ENCODE measurements at places on chromosomes 1 and 21.

DNA sequence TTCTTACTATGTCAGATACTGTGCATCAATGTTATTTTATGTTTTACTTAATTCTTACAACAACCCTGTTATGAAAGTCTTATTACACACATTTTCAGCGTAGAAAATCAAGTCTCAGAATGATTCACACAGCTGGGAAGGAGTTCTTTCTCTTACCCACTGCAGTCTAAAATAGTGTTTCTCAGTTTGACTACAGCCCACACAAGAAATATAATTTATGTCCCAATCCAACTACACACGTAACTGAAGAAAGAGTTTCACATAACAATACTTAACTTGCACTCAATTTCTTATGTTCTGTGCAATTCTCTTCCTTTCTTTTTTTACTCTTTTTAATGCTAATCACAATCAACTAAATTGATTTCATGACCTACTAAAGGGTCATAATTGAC lies 252.8 kb upstream of the ADGRL2 start:
- DNase-seq, result no peak

DNA sequence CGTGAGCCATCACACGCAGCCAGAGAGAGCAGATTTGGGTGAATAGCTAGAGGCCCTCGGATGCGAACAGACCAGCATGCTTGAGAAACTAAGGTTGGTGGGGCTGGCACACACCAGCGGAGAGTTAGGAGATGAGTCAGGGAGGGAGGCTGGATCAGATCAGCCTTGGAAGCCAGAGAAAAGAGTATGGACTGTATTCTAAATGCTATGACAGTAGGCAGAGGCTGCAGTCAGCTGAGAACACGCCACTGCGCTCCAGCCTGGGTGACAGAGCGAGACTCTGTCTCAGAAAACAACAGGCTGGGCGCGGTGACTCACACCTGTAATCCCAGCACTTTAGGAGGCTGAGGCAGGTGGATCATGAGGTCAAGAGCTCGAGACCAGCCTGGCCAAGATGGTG lies 4.0 kb upstream of the PLEKHM2 start:
- peak; percentile 64 for DNase-seq

DNA sequence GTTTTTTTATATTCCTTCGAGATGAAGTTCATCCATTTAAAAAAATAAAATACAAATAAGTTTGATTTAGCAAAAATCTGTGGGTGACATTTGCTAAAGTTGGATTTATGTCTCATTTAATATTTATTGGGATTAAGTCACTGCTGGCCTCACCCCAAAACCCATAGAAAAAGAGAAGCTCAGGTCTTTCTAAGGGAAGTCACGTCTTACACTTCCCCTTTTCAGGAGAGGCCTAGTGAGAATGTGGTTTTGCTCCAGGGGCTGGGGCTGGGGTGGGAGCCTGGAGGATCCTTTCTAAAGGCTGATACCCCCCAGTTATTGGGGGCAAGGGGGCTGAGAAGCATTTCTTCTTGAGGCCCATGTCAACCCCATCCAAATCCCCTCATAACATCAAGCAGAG lies 300.3 kb downstream of the DSCAM start:
- DNase-seq, result no peak

GRCh38 chr1:25064465-25065240 lies 134.6 kb upstream of the RUNX3 start:
- no peak for DNase-seq

DNA sequence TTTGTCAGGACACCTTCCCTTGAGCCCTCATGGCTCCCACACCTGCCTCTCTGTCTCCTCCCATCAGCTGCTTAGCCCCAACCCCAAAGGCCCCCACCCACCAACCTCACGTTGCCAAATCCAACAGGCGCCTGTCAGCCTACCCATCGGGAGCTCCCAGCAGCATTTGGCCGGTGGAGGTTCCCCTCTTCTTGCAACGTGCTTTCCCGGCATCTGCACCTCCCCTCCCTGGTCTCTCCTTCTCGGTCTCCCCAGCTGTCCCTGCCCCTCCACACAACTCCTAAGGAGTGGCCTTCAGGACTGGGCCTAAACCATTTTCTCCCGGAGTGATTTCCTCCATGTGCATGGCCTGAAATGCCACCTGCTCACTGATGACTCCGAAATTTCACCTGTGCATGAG lies 71.9 kb downstream of the KLHDC7A start:
- no peak for DNase-seq

DNA sequence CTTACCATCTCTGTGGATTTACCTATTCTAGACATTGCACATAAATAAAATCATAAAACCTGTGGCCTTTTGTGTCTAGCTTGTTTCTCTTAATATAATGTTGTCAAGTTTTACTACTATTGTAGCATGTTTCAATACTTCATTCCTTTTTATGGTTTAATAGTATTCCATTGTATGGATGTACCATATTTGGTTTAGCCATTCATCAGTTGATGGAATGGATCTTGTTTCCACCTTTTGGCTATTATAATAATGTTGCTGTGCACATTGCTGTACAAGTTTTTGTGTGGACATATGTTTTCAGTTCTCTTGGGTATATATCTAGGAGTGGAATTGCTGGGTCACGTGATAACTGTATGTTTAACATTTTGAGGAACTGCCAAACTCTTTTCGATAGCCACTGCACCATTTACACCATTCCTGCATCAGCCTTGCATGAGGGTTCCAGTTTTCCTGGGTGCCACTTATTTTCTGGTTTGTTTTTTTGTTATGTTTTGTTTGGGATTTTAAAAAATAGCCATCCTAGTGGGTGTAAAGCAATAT lies 66.9 kb downstream of the RNF220 start:
- DNase-seq, result no peak

- DNase-seq, result no peak
Observed at GRCh38 chr1:228007801-228008341, 1.1 kb downstream of the WNT3A start.

- DNase-seq, result peak; percentile 70
Observed at GRCh38 chr1:103108376-103109150, at the start of gene COL11A1. COL11A1 (minus strand) TSS chr1:103108522; CDS start chr1:103108178, 344 bp downstream.

- DNase-seq, result no peak
Observed at GRCh38 chr1:181438013-181438412, 45.3 kb upstream of the CACNA1E start.

GRCh38 chr1:169779970-169780369 lies 14.7 kb downstream of the METTL18 start:
- DNase-seq, result no peak

GRCh38 chr21:29938776-29939103 lies 1.1 kb downstream of the GRIK1 start:
- DNase-seq, result no peak

GRCh38 chr1:50969611-50970508 lies at the start of gene CDKN2C:
CDKN2C (plus strand) TSS chr1:50970245; CDS start chr1:50970369, 124 bp downstream.
- peak; percentile 93 for DNase-seq

- DNase-seq, result peak; percentile 23
Observed at GRCh38 chr1:246181241-246181640, 325.8 kb downstream of the SMYD3 start.

- DNase-seq, result no peak
Observed at GRCh38 chr1:169474302-169474995, 11.3 kb downstream of the SLC19A2 start.

- DNase-seq, result peak; percentile 64
Observed at GRCh38 chr1:168082008-168082876, 54.5 kb downstream of the GPR161 start.

DNA sequence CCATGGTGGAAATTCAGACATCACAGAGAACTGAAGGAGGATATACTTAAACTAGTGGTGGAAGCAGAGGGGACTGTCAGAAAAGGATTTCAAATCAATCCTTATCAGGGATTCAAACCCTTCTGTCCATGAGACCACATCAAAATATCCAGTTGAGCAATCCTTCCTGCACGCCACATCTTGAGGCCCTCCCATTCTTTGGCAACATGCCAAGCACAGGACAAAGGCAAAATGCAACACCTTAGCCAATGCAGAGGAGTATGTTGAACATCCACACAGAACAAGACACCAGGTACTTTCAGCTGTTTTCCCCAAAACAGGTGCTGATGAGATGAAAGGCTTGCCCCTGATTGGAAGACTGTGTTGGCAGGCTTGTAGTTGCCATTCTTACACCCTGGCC lies 81.8 kb upstream of the PLXNA2 start:
- DNase-seq, result no peak

- DNase-seq, result no peak
Observed at GRCh38 chr1:229285440-229285839, 14.5 kb downstream of the RAB4A start.

- DNase-seq, result no peak
Observed at GRCh38 chr1:44246806-44247205, 33.5 kb downstream of the DMAP1 start.

- DNase-seq, result no peak
Observed at GRCh38 chr1:203621559-203622262, 4.9 kb upstream of the ATP2B4 start.

DNA sequence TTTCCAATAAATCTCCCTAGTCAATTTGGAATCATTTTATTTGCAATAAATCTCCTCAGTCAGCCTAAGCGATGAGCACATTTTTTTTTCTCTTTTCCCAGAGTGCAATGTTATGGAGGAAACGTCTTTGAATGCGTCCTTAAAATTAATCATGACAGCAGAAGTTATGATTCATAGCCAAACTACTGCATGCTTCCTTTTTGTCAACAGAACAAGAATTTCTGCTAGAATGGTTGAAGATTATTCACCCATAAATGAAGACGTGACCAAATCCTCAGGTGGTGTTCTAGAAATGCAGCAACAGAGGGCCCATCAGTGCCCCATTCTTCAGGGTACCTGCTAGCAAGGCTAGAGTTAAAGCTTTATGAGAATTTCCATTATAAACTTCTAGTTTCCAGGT lies 407.9 kb upstream of the PKN2 start:
- peak; percentile 77 for DNase-seq

GRCh38 chr21:36908260-36908908 lies 58.1 kb downstream of the HLCS start:
- DNase-seq, result peak; percentile 42

GRCh38 chr1:14435368-14436023 lies 163.0 kb upstream of the KAZN start:
- no peak for DNase-seq

- peak; percentile 67 for DNase-seq
Observed at GRCh38 chr1:28123461-28123961, 35.1 kb upstream of the EYA3 start.

DNA sequence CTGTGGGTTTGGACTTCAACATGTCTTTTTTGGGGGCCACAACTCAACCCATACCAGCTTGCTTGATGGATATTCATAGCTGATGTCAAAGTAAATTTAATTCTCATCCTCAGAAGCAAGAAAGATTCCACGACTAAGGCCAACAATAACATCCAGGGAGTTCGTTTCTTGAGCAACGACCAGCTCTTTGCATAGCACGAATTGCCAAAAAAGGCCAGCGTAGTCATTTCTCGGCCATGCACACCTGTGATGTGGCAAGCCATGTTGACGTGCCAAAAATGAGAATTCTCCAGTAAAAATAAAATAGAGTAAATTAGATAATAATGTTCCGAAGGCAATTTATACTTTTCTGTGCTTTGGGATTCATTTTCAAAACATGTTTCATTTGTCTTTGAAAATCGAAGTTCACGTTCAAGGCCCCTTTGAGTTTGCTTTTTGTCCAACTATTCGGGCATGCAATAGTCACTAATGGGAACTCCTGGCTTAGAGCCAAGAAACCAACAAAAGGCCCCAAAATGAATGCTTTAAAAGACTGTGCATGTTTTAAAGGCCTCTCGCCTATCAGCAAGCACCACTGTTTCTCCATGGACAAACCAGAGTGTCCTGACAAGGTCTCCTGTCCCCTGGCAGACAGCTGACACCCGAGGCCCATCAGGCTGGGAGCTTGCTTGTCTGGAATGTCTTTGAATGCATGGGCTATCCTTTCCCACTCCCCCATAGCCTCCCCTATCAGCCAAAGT lies 14.4 kb upstream of the IGSF5 start:
- DNase-seq, result peak; percentile 19

GRCh38 chr1:107786203-107786845 lies 178.7 kb downstream of the VAV3 start:
- no peak for DNase-seq

DNA sequence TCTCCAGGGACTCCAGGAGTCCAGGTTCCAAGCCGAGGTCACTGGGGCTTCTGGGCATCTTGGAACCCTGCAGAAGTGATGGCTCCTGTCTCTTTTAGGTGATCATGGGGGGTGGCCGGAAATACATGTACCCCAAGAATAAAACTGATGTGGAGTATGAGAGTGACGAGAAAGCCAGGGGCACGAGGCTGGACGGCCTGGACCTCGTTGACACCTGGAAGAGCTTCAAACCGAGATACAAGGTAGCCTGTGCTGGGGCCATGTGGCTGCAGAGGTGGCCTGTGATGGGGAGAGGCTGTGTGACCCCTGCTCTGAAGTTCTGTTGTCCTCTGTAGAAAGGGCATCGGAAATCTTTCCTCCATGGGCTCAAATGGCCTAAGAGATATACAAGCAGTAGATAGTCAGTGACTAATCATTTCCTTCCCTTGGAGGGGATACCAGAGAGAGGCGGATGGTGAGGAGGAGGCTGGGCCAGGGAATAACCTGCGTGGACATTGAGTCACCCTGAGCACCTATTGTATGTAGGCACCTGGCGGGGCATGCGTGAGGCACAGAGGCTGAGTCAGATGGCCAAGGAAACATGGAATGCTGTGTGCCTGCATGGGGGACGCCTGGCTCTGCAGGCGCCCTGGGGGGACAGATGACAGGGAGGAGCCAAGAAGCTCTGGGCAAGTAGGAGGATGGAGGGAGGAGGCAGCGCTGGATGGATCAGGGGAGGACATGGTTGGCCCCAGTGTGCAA lies 59.0 kb downstream of the ALPL start:
- DNase-seq, result peak; percentile 15

GRCh38 chr1:180117764-180118116 lies 36.9 kb upstream of the QSOX1 start:
- DNase-seq, result peak; percentile 77

- DNase-seq, result peak; percentile 50
Observed at GRCh38 chr1:12083766-12084165, 20.7 kb downstream of the TNFRSF8 start.

DNA sequence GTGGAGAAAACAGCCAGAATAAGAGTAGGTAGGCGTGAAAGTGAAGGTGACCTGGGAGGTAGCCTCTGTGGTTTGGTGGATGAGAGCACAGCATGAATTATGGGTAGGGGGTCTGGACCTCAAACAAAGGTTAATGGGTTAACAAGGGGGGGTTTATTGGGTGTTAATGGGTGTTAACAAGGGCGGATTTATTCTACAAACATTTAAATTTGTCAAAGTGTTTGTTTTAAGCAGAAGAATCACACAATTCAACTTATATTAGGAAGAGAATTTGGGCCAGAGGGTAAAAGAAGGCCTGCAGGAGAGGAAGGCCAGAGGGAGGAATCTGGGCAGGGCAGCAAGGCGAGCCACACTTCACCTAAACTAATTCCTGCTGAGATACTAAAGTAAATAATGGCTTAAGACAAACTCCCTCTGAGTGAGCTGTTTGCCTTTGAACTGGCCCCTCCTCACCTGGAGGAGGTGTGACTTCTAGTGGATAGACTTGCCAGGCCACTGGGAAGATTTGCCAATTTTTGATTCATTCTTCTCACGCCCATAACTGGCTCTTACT lies 191.7 kb downstream of the GIPC2 start:
- no peak for DNase-seq

DNA sequence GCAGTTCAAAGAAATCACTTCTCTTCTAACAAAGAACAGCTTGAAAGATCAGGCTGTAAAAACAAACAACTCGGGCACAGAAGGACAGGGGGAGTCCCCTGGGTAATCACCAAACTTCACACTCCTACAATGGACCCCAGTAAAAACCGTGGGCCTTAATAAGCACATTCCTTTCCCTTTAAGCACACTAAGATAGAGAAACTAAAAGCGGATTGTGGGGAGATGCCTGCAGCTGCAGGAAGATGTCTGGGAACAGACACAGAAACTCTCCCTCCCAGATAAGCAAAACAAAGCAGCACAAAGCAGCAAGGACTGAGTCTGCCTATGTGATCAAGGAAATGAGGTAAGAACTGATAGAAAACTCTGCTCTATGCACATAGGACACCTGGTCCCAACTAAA lies 37.6 kb upstream of the CTBS start:
- peak; percentile 37 for DNase-seq

- no peak for DNase-seq
Observed at GRCh38 chr1:60818969-60819701, 263.2 kb upstream of the NFIA start.
